ENCODE measurements at places on chromosomes 2 and 18.

DNA sequence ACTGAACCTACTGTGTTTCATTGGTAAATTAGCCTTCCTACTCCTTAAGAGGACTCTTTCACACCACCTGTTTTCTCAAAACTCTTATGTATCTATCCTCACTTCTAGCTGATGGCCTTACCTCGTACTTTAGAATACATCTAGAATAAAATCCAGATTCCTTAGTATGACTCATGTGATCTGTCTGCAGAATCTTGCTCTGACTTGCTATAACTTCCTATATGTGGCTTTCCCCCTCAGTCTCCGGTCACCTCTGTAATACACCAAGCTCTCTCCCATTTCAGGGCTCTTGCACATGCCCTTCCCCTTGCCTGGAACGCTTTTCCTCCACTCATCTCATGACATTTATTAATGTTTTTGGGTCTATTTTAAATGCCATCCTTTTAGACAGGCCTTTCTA lies 95.6 kb upstream of the LHCGR start:
- DNase-seq, result no peak

GRCh38 chr2:217077831-217078407 lies 218.1 kb upstream of the TNP1 start:
- DNase-seq, result no peak

- no peak for DNase-seq
Observed at GRCh38 chr2:95315801-95316411, 18.8 kb downstream of the KCNIP3 start.

DNA sequence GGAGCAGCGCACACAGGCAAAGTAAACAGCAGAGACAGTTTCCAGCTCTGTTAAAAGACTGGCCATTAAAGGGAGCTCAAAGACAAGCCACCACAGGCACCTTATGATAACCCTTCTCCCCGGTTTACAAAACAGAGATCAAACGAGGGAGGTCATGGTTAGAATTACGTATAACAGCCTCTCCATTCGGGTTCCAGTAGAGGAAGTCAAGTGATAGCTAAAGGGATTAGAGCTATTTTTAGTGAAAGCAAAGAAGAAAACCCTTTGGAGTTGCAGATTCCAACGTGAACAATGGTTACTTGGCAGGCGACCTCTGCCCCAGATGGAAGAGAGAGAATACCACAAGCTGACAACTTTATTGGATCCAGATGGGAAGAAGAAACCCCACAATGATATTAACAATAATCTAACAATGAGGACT lies 31.2 kb upstream of the EDAR start:
- DNase-seq, result no peak

GRCh38 chr2:210592726-210593125 lies 36.3 kb downstream of the CPS1 start:
- DNase-seq, result no peak

GRCh38 chr2:203636588-203637470 lies 69.6 kb upstream of the CD28 start:
- no peak for DNase-seq

DNA sequence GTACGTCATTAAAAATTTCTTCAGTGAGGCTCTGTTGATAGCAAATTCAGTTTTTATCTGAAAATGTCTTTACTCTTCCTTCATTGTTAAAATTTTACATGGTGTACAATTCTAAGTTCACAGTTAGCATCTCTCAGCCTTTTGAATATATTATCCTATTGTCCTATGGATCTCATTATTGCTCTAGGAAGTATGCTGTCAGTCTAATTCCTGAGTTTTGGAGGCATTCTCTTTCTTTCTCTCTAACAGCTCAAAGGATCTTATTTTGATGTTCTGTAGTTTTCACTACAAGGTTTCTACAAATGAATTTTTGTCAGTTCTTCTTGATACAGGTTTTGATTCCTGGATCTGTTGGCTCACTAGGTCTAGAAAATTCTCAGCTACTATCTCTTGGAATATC lies 2.9 kb upstream of the ACMSD start:
- DNase-seq, result no peak

DNA sequence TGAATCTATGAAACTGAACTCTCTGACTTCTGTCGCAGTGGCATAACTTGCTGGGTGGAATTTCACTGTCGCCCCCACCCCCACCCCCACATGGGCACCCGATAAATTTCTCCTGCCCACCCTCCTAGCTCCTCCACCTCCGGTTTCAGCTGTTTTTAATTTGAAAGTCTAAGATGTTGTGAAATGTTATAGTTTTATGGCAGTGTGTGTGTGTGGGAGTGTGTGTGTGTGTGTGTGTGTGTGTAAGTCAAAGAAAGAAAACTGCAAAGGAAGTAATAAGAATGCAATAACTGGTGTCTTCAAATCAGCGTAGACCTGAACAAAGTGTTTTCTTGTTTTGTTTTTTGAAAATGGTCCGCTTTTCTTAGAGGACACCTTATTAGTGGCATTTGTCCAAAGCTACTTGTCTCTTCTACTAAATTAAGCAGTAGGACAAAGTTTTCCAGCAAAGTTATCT lies 388 bp downstream of the DTNA start:
- no peak for DNase-seq

DNA sequence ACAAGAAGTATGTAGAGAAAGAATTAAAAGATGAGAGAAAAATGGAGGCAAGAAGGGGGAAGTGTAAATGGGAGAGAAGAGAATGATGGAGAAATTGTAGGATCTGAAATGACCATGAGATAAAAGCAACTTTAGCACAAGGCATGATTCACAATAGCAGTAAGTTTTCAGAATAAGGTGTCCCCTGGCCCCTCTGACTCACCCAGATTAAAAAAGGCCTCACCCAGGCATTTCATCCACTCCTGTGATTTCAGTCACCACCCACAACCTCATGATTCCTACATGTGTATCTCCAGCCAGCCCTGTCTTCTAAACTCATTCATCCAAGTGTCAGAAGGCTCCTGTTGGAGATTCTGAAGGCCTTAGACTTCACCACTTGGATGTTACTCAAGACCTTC lies 56.6 kb downstream of the SP100 start:
- no peak for DNase-seq

- no peak for DNase-seq
Observed at GRCh38 chr2:22694300-22694699, 690.7 kb upstream of the KLHL29 start.

DNA sequence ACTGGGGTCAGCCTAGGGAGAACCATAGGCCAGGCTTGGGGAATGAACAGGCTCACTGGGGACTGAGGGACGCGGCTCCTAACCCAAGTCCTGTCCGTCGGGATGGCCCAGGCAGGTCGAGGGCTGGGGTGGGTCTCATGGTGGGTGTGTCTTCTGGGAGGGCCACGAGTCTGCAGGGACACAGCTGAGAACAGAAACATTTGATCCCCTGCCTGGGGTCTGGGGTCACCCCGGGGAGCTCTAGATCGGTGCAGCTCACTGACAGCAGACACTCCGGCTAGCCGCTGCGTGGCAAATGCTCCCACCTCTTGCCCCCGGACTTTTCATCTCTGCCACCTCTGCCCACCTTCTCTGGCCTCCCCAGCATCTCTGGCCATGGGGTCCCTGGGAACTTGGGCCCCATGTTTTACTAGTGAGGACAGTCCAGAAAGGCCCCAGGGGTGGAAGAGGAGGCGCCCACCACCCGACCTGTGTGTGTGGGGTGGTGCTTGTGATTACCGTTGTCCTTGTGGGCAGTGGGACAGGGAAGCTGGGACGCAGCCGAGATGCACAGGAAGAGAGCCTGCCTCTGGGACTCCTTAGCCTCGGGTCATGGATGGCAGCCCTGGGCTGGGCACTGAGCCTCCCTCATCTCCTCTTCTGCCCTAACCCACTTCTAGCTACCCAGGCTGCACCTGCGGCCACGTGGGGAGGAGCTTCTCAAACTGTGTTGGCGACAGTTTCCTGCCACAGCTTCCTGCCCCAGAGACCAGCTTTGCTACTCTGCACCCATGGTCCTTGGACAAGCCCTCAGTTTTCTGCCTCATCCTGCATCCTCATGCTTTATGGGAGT lies 4.9 kb downstream of the ZAP70 start:
- peak; percentile 55 for DNase-seq

GRCh38 chr2:236133410-236134012 lies 34.7 kb downstream of the GBX2 start:
- DNase-seq, result no peak

DNA sequence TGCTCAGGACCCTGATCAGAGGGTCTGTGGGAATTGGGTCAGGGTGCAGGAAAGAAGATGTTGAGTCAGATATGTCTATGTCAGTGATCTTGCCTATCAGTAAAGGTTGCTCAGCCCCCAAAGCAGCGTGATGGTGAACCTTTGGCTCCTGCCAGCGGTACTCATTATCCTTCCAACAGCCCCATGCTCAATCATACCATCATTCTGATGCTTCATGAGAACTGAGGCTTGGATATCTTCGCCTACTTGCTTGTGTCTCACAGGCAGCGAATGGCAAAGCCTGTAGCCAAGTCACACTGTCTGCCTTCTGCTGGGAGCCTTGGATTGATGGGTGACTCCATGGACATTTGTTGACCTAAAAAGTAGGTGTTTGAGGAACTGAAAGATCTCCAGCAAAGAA lies 19.0 kb upstream of the TMEM214 start:
- no peak for DNase-seq

DNA sequence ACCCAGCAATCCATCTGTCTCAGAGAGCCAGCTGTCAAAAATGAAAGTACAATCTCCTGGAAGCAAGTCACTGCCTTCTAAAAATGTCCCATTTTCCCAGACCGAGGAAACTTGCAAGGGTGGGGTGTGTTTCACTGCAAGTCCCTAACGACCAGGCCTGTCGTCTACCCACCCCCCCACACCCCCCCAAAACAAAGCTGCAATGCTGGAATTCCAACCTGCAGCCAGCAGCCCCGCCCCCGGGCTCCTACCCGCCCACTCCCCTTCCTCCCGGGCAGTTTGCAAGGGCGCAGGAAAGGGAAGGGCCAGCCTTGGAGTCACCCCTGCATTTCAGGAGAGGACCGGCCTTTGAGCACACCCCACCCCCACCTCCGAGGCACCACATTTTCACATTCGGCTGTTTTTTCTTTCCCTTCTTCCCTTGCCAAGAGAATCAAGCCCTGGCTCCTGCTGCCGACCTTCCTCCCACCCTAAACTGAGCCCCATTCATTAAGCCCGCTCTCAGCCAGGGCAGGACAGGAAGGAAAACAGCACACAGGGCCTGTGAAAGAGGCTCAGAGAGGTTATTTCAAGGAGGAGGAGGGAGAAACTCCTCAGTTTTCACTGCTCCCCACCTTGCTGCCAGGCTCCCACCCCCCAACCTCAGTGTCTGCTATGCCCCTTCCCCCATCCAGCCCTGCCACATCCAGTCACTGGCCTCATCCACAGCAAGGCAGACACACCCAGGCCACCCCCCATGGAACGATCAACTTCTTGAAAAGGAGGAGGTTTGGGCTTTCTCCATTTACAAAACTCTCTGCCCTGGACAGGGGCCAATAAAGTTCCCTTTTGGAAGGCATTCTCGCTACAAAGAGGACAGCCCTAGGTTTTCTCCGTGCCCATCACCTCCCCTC lies 11.3 kb downstream of the SMAD7 start:
- DNase-seq, result no peak

DNA sequence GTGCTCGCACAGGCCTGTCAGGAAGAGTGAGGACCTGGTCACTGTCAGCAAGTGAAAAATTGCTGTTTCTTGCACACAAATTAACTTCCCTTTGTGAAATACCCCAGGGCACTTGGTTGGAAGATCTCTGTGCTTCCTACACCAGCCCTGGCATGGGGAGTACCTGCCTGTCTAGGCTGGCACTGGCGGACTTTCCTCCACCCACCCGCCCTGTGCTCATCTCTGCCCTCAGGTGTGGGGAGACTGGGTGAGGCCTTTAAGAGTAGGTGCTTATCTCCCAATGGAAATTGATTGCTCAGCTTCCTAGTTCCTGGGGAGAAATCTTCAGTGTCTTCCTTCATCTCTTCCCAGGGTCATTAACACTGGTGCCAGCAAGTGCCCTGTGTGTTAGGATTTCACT lies 42.1 kb downstream of the IMPA2 start:
- no peak for DNase-seq

DNA sequence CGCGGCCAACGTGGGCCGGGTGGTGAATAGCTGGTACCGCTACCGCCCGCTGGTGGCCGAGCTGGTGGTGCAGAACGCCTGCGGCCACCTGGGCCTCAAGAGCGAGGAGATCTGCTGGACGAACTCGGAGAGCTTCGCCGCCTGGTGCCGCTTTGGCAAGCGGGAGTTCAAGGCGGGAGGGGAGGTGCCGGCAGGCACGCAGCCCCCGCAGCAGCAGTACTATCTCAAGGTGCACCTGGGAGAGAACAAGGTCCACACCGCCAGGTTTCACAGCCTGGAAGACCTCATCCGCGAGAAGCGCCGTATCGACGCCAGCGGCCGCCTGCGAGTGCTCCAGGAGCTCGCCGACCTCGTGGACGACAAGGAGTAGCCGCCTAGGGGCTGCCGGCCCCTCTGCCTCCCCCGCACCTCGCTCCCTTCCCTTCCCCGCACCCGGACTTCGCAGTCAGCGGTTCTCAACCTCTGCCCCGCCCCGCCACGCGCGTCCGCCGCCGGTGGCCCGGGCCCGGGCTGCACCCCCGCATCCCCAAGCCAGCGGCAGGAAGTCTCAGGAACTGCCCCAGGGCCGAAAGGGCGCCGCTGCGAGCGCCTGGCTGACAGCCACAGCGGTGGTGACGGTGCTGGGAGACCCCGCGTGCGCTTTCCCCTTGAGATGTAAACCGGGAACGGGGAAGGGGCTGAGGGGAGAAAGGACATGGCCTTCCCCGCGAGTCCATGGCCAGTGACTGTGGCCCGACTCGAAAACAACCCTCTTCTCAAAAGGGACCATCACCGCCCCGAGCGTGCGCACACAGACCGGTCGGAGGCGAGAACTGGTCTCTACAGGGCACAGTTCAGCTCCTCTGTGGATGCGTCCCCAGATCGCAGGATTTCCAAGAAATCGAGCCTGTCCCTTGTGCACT lies 2.2 kb downstream of the LRATD1 start:
- DNase-seq, result no peak

GRCh38 chr2:206260188-206261012 lies 14.1 kb upstream of the ZDBF2 start:
- no peak for DNase-seq

DNA sequence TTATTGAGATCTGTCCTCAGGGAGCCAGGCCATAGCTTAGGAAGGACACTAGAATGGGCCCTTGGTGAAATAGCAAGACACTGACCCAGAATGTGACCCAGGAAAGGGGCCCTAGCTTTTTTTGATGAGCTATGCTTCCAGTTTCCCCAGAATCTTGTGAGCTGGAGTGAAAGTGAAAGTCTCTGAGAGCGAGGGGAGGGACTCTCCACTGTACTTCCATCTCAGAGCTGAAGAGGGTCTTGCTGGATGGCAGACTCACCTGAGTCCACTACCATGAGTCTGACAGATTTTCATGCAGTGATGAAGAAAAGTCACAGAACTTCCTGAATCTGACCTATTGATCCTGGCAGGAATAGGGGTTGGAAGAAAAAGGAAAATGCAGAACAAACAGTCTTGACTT lies 3.1 kb downstream of the ARHGAP25 start:
- DNase-seq, result no peak

GRCh38 chr2:213766465-213766901 lies 482.2 kb downstream of the SPAG16 start:
- no peak for DNase-seq
